T-helper 1 cell (primary cell): ENCODE measurements at places on chromosomes 13 and 19.

DNA sequence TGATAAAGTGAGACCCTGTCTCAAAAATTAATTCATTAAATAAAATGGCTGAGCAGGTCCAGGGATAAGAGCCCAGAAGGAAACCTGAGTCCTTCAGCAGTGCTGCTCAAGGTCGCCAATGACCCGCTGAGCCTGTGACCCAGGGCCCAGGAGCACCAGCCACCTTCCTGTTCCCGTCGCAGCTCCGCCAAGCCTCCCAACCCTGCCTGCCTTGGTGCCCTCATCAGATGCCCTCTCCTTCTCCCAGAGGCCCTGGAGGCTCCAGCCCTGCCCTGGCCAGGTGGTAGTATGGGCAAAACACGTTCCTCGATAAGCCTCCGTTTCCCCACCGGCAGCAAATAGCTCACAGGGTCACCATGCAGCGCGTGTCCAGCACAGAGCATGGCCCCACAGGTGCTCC lies 2.6 kb downstream of the REXO1 start:
- DNase-seq, result no peak

DNA sequence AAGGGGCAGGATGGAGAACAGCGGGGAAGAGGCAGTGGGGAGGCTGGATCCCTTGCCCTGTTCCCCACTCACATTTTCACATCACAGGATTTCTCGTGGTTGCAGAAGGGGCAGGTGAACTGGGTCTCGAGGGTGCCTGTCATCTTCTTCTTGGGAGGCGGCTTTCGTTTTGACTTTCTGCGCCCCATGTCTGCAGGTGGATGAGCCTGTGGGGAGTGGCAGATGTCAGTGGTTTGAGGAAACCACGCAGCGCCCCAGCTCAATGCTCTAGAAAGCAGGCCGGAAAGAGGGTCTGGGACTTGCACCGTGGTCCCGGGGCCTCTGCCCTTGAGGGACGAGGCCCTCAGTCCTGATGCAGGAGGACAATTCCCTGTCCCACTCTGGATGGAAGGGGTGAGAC lies 4.9 kb downstream of the ELOF1 start:
- no peak for DNase-seq

DNA sequence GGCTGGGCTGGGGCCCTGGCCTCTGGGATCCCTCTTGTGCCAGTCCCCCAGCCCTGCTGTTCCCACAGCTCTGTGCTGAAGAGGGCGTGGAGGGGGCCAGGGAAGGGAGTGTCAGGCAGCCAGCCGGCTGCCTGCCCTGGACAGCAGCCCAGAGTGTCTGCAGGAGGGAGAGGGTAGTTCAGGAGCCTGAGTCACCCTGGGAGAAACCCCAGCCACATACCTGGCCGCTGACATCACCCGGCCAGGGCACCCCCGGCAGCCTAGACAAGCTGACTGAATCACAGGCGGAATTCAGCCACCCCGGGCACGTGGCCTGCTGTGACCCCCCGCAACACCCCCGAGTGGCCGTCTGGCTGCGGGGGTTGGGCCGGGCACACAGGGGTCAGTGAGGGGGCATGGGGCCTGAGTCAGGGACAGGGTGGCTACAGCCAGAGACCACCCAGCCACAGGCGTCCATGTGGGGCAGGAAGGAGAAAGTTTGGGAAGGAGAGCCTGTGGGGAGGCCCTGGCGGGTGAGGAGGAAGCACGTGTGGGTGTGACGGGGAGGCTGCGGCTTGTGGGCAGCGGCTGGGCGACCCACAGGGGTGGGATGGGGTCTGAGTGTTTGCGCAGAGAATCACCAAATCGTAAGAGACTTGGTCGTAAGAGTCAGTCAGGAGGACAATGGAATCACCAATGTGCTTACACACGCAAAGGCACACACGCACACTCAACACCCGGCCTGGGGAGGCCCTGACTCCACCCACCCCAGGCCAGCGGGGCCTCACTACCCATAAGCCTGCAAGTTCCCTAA lies 11.9 kb upstream of the FOSB start:
- DNase-seq, result peak; percentile 67

DNA sequence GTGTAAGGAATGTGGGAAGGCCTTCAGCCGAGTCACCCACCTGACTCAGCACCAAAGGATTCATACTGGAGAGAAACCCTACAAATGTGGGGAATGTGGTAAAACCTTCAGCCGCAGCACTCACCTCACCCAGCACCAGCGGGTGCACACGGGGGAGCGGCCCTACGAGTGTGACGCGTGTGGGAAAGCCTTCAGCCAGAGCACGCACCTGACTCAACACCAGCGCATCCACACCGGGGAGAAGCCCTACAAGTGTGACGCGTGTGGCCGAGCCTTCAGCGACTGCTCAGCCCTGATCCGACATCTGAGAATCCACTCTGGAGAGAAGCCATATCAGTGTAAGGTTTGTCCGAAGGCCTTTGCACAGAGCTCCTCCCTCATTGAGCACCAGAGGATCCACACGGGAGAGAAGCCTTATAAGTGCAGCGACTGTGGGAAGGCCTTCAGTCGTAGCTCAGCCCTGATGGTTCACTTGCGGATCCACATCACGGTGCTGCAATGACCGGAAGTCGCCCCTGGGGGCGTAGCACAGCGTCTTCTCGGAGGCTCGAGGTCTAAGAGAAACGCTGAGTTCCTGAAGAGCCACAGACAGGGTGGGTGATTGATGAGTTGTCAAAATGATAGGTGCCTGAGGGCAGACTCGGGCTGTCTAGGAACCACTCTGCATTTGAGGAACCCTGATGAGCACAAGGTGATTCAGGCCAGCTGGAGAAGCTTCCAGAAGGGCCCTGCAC lies 12.2 kb downstream of the ZSCAN22 start:
- no peak for DNase-seq

DNA sequence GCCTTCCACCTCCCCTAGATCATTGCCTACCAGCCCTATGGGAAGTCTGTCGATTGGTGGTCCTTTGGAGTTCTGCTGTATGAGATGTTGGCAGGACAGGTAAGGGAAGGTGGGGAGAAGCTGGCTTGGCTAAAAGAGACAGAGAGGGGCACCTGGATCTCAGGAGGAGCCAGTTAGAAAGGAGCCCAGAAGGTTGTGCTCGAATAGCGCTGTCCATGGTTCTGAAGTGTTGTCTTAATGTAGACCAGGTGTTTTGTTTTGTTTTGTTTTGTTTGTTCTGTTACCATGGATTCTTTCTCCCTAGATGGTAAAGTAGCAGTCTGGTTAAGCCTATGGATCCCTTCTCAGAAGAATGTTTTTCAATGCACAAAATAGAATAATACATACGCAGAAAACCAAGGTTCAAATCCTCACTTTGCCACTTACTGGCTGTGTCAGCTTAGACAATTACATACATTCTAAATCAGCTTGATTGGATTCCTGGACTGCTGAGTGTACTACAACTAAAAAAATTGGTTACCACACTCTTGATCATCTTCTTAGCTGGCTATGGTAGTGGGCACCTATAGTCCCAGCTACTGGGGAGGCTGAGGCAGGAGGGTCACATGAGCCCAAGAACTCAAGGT lies 5.9 kb upstream of the CACNG7 start:
- DNase-seq, result no peak
